ENCODE measurements at places on chromosomes 4 and X.

- DNase-seq: no peak
Observed at GRCh38 chr4:36332023-36332781, 50.8 kb downstream of the DTHD1 start.

GRCh38 chrX:23434356-23434884 lies 99.8 kb downstream of the PTCHD1 start:
- no peak for DNase-seq

- DNase-seq: no peak
Observed at GRCh38 chrX:130055899-130056298, 54.4 kb downstream of the ELF4 start.

GRCh38 chr4:125041372-125041930 lies 273.3 kb upstream of the FAT4 start:
- no peak for DNase-seq

DNA sequence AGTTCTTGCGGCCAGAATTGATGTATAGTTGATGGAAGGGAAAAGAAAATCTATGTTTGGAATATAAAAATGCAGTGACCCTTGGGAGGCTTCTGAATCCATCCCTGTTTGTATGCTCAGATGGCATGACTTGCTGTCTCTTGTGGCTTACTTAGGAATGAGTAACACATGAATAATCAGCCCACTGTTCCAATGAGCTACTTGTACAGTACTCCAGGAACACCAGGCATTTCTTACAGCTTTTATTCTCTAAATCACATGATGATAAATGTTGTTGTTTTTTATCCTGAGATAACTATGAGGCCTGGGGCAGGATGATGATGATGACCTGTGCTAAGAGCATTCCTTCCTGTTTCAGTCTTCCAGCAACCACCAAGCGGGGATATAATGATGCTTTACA lies 18.9 kb downstream of the TMPRSS11E start:
- DNase-seq: no peak

- no peak for DNase-seq
Observed at GRCh38 chrX:40005292-40006011, 92.3 kb downstream of the BCOR start.

DNA sequence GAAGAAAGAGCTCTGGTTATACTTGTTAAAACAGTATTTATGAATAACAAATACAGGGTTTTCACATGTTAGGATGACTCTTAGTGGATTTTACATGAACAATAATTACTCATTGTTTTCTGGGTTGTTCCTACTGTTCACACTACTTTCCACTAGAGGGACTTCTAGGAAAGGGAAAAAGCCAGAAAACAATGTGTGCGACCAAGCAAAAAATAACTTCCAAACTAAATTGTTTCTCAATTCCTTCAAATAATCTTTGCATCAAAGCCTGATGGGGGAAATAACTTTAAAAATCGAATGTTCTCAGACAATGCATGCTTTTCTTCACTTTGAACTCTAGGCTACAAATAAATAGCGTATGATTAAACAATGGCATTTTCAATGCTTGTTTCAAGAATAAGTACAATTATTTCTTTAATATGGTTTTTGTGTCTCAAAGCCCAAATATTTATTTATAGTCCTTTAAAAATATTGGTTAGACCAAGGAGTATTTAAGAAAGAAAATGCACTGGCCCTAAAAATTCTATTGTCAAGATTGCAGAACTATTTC lies 72.1 kb upstream of the ETNPPL start:
- no peak for DNase-seq

- no peak for DNase-seq
Observed at GRCh38 chr4:105707782-105708180, 708 bp downstream of the INTS12 start.

GRCh38 chr4:11824566-11824965 lies 395.9 kb upstream of the HS3ST1 start:
- DNase-seq: no peak

GRCh38 chrX:111581086-111581485 lies 69.6 kb downstream of the SERTM2 start:
- DNase-seq: no peak

DNA sequence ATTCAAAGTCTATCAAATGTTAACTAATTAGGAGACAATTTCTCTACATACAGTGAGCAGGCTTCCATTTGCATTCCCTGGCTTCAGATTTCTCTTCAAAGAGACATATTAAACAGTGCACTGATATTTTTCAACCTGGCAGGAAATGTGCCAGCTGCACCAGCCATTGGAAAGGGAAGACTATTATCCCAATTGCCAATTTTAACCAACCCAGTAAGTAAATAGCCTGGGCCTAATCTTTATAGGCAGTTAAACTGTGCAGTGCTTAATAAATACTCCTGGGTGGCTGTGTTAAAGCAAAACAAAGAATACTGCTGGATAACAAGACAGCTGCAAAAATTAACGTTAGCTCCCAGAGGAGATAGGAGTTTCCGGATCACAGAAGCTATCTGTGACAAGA lies 111.9 kb upstream of the GALNT7 start:
- DNase-seq: no peak

- no peak for DNase-seq
Observed at GRCh38 chr4:19227701-19228100, 1024.0 kb upstream of the SLIT2 start.

DNA sequence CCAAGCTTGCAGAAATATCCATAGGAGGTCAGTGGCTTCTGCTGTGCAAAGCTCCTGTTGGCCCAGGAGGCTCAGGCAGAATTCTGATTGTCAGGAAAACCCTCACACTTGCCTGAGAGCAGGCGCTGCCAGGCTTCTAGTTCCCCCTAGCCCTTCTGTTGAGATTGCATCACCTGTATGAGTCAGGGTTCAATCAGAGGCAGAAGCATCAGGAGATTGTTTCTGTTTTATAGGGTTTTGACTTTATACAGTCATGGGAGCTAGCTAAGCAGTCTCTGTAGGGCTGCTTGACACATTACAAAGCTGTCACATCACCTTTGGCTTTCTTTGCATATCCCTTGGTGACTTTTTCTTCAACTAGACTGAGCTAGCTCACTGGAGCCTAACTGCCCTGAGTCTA lies 27.8 kb downstream of the DIPK2B start:
- DNase-seq: no peak

DNA sequence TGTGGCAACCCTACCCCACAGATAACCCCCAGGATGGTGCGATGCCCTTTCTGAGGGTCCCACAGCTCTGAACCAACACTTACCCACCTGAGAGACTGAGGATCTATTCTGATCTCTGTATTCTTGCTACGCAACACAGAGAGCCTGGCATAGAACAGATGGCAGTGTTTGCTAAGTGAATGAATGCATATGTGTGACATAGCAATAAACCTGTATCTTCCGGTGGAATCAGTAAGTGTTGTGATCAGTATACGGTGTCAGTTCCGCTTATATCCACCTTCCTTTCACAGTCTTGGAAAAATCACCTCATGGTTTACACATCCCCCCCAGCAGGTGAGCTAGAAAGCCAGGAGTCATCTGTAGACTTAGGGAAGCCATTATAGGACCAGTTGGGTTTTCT lies 5.9 kb upstream of the HSD17B10 start:
- no peak for DNase-seq

DNA sequence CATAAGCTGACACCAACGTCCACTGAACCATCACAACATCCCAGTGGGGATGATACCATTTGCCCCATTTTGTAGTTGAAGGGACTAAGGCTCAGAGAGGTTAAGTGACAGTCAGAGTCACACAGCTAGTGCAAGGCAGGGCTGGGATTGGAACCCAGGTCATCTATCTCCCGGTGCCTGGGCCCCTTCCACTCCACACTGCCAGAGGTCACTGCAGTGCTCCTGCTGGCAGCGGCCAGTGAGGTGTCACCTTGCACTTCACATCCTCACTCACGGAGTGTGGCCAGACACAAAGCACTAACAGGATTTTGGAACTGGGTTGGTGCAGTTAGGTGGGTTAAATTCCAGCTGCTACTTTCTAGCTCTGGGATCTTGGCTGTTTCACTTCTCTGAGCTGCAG lies 118.7 kb downstream of the ENPP6 start:
- DNase-seq: no peak

- DNase-seq: no peak
Observed at GRCh38 chrX:134734466-134734952, 76.2 kb upstream of the PLAC1 start.

- no peak for DNase-seq
Observed at GRCh38 chrX:13254076-13254785, 65.6 kb downstream of the ATXN3L start.

- peak; percentile 46 for DNase-seq
Observed at GRCh38 chrX:100636321-100636991, at the start of gene TSPAN6. TSS of gene TSPAN6 (minus strand) at chrX:100636806. CDS start at chrX:100636694, 112 bp downstream.

GRCh38 chr4:1967512-1968149 lies 41.1 kb downstream of the NELFA start:
- DNase-seq: no peak

DNA sequence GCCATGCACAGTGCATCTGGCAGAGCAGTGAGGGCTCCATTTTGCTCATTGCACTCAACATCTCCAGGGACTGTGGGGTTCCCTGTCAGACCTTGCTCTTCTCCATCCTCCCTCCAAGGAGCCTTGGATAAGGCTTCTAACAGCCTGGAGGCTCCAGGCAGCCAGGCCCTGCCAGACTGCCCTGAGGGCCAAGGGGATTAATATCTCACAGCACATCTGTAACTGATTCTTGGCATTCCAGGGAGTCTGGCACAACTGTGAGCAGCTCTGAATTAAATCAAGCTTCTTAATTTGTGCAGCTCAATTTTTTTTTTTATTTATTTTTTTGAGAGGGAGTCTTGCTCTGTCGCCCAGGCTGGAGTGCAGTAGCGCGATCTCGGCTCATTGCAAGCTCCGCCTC lies 224.5 kb upstream of the PGRMC2 start:
- no peak for DNase-seq

GRCh38 chr4:120446051-120446567 lies 379.5 kb upstream of the MAD2L1 start:
- no peak for DNase-seq

DNA sequence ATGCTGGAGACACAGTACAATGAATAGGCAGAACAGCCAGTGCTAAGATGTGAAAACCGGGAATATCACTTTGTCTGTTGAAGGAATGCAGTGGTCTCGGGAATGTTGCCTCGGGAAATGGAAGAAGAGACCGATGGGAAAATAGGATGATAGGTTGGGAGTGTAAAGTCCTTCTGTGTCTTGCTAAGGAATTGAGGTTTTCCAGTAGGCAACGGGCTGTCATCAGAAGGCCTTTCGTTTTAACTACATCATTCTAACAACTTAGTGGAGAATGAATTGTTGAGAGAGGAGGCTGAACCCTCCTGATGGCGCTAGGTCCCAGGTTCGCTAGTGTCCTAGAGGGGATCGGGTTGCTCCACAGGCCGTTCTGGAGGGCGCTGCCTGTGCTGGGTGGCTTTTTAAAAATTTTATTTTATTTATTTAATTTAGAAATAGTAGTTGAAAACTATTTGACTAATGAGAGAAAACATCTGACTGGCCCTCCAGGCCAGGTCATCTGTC lies 730 bp downstream of the VBP1 start:
- no peak for DNase-seq

DNA sequence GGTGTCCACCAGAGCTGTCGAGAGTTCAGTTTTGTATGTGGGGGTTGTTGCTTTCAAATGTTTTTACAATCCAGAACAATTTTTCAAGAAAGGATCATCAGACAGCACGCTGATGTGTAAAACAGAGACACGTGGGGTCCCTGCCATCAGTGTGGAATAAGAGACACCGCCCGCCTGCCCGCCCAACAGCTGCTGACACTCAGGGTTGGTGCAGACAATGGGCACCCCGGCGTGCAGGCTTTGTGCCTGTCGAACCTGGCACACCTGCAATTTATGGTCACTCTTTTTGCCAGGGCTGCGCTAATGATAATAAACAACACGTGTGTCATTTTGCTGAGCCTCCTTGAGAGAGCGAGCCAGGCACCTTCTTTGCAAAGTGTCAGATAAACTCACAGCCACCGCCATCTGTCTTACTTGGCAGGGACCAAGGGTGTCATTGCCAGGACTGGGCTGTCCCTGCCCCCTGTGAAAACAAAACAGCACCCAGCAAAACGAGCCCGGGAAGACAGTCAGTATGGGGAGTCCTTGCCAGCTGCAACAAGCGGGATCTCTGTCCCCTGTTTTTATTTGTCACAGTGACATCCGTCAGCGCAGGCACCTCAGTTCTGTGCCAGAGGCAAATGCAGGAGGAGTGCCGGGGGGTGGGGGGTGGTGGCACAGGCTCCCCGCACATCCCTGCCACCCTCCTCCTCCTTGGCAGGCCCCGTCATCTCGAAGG lies 69.1 kb downstream of the PSAPL1 start:
- DNase-seq: no peak

DNA sequence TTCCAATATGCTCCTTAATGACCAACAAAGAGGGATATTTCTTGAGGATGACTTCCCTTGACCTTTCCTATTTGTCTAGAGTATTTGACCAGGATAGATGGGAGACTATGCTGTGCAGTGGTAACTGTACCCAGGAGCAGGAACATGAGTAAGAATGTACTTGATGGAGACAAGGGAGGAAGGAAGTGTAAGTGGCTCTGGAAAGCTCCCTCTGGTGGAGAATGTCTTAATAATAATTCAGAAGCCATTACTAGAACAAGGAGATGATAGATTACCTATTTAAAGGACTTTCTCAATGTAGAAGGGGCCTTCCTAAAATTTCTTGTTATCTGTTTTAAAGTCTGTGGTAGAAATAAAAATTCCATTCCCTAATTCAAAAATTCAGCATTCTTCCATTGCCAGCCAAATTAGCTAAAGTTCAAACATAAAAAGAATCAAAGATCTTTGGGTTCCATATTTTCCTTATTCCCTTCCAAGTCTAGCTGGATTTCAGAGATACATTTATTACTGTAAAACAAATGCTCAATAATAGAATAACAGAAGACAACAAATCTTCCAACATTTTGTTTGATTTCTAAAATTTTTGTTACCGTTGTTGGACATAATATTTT lies 83.8 kb downstream of the GRID2 start:
- no peak for DNase-seq

DNA sequence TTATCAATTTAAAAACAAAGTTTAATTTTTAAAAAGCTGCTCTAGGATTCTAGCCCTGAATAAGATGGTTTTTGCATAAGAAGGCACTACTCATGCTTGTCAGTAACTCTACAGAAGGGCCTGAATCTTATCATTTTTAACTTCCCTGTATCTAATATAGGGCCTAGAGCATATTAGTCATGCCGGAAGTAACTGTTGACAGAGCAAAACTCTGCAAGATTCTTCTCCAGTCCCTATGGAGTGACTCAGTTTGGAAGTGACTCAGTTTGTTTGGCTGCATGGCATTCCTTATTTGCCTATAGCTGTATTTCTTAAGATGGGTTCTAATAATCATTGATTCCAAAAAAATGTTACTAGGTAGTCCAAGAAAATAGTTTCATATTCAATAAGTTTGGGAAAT lies 431.8 kb upstream of the HTR2C start:
- no peak for DNase-seq

- DNase-seq: no peak
Observed at GRCh38 chr4:59002148-59002547, 1892.0 kb upstream of the IGFBP7 start.

DNA sequence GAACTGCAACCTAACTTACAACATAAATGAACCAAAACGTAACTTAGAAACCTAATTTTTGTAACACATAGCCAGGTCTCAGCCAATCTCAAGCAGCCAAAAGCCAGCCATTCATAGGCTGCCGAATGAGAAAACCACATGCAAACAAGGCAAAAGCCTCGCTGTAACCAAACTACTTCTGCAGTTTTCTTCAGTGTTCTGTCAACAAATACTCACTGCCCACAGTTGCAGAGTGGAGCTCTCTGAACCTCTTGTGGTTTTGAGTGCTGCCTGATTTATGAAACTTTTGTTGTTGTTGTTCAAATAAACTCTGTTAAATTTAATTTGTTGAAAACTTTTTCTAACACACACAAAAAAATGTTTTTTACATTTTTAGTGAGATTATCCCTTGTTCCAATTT lies 251.2 kb downstream of the PAPSS1 start:
- DNase-seq: no peak

- no peak for DNase-seq
Observed at GRCh38 chrX:78375894-78376293, 48.5 kb upstream of the CYSLTR1 start.

Measured in activated T-helper 1 cell treated with anti-CD3 and anti-CD28 coated beads, Interleukin-2, amount 50 U/mL, for 16 hours (primary cell).